ENCODE measurements at places on chromosomes 12 and 14.

GRCh38 chr14:77612011-77612620, 4.3 kb downstream of the SPTLC2 start:
- no peak overlapping the region for H3K4me3 ChIP-seq
- DNase-seq = no peak
- no peaks in the 10 kb centered on the region for H3K36me3 ChIP-seq
- H3K4me1 ChIP-seq = peaks cover 22% of the 10 kb centered on the region
- no peaks in the 10 kb centered on the region for H3K27me3 ChIP-seq

GRCh38 chr14:105383083-105383730, 15.1 kb upstream of the TEX22 start:
- DNase-seq = no peak
- H3K36me3 ChIP-seq = peaks cover 41% of the 10 kb centered on the region
- H3K27me3 ChIP-seq = no peaks in the 10 kb centered on the region
- H3K27ac ChIP-seq = no peak overlapping the region
- H3K4me1 ChIP-seq = no peaks in the 10 kb centered on the region
- no peak overlapping the region for H3K4me3 ChIP-seq

DNA sequence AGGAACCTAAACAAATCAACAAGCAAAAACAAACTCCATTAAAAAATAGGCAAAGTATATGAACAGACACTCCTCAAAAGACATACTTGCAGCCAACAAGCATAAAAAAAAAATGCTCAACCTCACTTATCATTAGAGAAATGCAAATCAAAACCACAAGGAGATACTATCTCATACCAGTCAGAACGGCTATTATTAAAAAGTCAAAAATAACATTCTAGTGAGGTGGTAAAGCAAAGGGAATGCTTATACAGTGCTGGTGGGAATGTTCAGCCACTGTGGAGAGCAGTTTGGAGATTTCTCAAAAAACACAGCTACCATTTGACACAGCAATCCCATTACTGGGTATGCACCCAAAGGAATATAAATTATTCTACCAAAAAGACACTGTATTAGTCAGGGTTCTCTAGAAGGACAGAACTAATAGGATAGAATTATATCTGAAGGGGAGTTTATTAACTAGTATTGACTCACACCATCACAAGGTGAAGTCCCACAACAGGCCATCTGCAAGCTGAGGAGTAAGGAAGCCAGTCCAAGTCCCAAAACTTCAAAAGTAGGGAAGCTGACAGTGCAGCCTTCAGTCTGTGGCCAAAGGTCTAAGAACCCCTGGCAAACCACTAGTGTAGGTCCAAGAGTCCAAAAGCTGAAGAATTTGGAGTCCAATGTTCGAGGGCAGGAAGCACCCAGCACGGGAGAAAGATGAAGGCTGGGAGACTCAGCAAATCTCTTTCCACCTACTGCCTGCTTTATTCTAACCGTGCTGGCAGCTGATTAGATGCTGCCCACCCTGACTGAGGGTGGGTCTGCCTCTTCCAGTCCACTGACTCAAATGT, 101.6 kb upstream of the KRAS start:
- H3K27ac ChIP-seq = no peak overlapping the region
- H3K4me1 ChIP-seq = no peaks in the 10 kb centered on the region
- H3K27me3 ChIP-seq = no peaks in the 10 kb centered on the region
- no peak for DNase-seq

- no peak overlapping the region for H3K4me3 ChIP-seq
- H3K27ac ChIP-seq = no peak overlapping the region
- H3K4me1 ChIP-seq = peaks cover 13% of the 10 kb centered on the region
- no peak for DNase-seq
Observed at GRCh38 chr12:15710860-15711510, 78.2 kb downstream of the EPS8 start.

DNA sequence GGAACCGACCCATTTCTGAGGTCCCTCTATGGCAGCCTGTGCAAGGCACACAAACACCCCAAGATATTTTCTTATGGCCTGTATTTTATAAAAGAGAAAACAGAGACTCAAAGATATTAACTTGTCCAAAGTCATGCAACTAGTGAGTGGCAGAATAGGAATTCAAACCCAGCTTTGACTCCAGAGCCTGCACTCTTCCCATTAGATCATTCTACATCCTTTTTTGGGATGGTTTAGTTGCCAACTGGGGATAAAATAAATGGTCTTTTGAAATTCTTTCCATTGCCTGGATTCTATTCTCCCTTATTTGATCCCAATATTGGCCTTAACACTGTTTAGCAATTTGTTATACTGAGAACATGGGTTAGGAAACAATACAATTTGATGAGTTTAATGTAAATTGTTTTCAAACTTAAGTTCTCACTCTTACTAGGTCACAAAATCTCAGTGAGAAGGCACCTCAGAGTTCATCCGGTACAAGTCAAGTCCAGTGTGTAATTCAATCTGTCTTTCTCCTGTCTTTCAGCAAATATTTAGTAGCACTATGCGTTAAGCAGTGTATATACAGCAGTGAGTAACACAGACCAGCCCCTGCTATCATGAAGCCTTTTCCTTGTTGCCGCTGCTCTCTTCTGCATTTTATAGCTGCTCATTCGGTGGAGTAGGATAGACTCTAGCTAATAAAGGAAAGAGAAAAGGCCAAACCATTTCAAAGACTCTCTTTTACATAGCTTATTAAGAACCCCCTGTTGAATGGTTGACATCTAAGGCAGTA, 162.1 kb upstream of the IFNG-AS1 start:
- H3K36me3 ChIP-seq = no peaks in the 10 kb centered on the region
- H3K4me3 ChIP-seq = no peak overlapping the region
- no peak overlapping the region for H3K27ac ChIP-seq
- no peaks in the 10 kb centered on the region for H3K27me3 ChIP-seq

- no peaks in the 10 kb centered on the region for H3K27me3 ChIP-seq
- no peak overlapping the region for H3K4me3 ChIP-seq
- peaks cover 32% of the 10 kb centered on the region for H3K4me1 ChIP-seq
Observed at GRCh38 chr14:65084554-65085505, 17.5 kb downstream of the MAX start.

DNA sequence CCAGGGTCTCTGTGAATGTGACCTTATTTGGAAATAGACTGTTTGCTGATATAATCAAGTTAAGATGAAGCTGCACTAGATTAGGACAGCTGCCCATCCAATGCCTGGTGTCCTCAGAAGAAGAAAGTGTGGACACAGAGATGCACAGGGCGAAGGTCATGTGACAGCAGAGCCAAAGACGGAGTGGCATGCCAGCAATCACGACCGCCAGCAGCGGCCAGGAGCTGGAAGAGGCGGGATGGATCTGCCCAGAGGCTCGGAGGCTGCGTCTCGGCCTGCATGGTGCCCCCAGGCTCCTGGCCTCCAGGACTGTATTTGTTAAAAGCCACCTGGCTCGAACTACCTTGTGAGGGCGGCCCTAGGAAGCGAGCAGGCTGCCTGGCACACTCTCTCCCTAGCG, 76.5 kb downstream of the RFLNA start:
- no peaks in the 10 kb centered on the region for H3K27me3 ChIP-seq
- H3K36me3 ChIP-seq = peaks cover 58% of the 10 kb centered on the region
- H3K4me1 ChIP-seq = peaks cover 37% of the 10 kb centered on the region
- no peak overlapping the region for H3K27ac ChIP-seq

- H3K27me3 ChIP-seq = no peaks in the 10 kb centered on the region
- H3K4me1 ChIP-seq = no peaks in the 10 kb centered on the region
- H3K27ac ChIP-seq = no peak overlapping the region
- no peak overlapping the region for H3K4me3 ChIP-seq
Observed at GRCh38 chr14:81931828-81932227, 398.2 kb upstream of the SEL1L start.

DNA sequence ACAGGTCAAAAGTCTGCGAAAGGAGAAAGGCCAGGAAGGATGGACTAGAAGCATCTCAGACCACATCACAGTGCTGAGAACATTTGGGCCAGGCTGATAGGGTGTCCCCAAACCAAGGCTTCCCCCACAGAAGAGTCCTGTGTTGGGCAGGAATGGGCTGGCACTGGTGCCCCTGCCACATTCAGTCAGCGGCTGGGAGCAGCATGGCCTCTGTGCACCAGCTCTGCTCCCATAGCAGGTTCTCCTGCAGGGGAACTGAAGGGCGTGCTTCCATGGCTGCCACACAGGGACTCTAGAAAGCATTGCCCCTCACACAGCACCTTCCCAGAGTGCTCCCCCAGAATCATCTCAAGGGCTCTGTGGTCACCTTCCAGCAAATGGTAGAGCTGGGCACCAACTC, 17.5 kb downstream of the EVL start:
- no peak for DNase-seq
- peaks cover 26% of the 10 kb centered on the region for H3K36me3 ChIP-seq
- H3K4me3 ChIP-seq = no peak overlapping the region
- no peak overlapping the region for H3K27ac ChIP-seq
- H3K27me3 ChIP-seq = no peaks in the 10 kb centered on the region

GRCh38 chr14:38129705-38130104, 78.0 kb upstream of the SSTR1 start:
- no peaks in the 10 kb centered on the region for H3K27me3 ChIP-seq
- H3K27ac ChIP-seq = no peak overlapping the region
- H3K4me1 ChIP-seq = no peaks in the 10 kb centered on the region
- no peak for DNase-seq

- no peaks in the 10 kb centered on the region for H3K36me3 ChIP-seq
Observed at GRCh38 chr14:33486332-33486890, 464.5 kb downstream of the EGLN3 start.

DNA sequence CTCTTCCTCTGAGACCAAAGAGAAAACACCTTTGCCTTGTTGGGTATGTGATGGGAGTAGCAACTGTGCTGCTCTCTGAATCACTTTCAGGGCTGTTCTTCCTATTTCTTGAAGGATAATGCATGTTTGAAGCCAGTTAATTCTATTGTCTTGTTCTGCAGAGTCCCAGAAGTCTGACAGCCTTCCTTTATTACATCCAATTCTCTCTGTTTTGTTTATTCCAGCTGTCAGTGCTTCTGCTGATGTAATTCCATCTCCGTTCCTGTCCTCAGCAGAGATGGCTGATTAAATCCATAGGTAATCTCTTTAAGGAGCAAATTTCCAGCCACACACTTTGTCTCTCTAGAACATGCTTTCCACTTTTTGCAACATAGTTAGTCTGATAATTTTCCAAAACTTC, 59.7 kb downstream of the MGAT4C start:
- no peaks in the 10 kb centered on the region for H3K4me1 ChIP-seq
- H3K27ac ChIP-seq = no peak overlapping the region
- no peak for DNase-seq
- H3K27me3 ChIP-seq = no peaks in the 10 kb centered on the region

DNA sequence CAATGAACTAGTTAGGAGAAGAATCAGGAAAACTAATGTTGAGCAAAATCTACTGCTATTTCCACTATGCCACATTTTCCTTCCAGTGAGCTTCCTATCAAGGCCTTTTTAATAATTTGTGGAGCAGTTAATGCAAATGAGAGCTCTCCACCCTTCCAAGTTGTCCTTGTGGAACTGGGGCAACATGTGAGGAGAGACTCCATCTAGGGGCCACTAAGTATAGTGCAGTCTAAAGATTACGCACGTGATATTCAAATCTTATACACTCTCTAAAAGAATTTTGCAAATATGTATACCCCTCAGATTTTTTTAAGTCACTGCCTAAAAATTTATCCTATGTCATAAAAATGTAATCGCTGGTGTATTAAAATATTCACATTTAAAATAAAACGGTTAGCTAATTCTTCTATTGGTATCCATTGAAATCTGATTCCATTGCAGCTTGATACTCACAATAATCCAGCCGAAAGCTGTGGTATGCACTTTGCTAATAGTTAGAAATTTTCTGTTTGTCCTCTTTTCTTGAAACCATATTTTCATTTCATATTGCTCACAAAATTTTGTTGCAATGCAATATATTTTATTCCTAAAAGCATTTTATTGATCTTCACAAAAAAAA, 100.1 kb downstream of the PAH start:
- no peak overlapping the region for H3K4me3 ChIP-seq
- no peaks in the 10 kb centered on the region for H3K36me3 ChIP-seq
- no peak overlapping the region for H3K27ac ChIP-seq
- H3K4me1 ChIP-seq = no peaks in the 10 kb centered on the region
- DNase-seq = no peak

- DNase-seq = peak; percentile 23
- no peak overlapping the region for H3K4me3 ChIP-seq
- no peaks in the 10 kb centered on the region for H3K36me3 ChIP-seq
- H3K27ac ChIP-seq = no peak overlapping the region
- H3K27me3 ChIP-seq = no peaks in the 10 kb centered on the region
Observed at GRCh38 chr12:2642176-2642892, 152.4 kb upstream of the FKBP4 start.

DNA sequence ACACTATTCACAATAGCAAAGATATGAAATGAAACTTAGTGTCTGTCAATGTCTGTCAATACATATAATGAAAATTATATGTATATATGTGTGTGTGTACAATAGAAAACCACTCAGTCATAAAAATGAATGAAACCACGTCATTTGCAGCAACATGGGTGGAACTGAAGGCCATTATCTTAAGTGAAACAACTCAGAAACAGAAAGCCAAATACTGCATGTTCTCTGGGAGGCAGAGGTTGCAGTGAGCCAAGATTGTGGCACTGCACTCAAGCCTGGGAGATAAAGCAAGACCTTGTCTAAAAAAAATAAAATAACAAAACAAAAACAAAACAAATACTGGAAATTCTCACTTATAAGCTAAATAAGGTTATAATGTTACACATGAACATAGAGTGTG, 16.7 kb upstream of the E2F7 start:
- H3K4me3 ChIP-seq = no peak overlapping the region
- H3K27ac ChIP-seq = no peak overlapping the region
- DNase-seq = no peak

GRCh38 chr12:95397571-95397970, 76.4 kb upstream of the METAP2 start:
- DNase-seq = no peak
- H3K27ac ChIP-seq = no peak overlapping the region
- H3K27me3 ChIP-seq = no peaks in the 10 kb centered on the region
- H3K4me3 ChIP-seq = no peak overlapping the region

DNA sequence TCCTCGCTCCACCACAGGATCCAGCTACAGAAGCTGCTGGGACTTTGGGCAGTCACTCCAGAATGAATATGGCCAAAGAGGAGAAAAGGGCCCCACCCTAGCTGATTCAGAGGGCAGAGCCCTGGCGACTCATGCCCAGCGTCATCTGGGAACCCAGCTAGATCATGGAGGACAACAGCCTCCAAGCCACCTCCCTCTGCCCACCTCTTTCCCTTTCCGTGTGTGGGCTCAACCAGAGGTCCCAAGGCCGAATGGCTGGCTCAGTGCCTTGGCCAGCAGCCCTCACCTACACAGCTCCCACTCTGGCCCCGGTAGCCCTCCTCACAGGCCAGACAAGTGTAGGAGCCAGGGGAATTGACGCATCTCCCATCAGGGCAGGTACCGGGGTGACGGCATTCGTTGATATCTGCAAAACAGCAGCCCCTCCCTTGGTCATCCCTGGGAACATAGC, 17.4 kb downstream of the ISCA2 start:
- H3K4me1 ChIP-seq = peaks cover 15% of the 10 kb centered on the region
- H3K27ac ChIP-seq = peak overlapping the region; percentile 0
- peak; percentile 60 for DNase-seq
- H3K4me3 ChIP-seq = no peak overlapping the region
